ENCODE measurements at places on chromosomes 11 and 22.

GRCh38 chr11:78277314-78277994 is 88.7 kb downstream of the USP35 start:
- peak; percentile 72 for DNase-seq

GRCh38 chr22:40415531-40416266 is 45.3 kb downstream of the SGSM3 start:
- no peak for DNase-seq

- DNase-seq, result no peak
Observed at GRCh38 chr11:59898650-59899049, 20.1 kb downstream of the OOSP3 start.

DNA sequence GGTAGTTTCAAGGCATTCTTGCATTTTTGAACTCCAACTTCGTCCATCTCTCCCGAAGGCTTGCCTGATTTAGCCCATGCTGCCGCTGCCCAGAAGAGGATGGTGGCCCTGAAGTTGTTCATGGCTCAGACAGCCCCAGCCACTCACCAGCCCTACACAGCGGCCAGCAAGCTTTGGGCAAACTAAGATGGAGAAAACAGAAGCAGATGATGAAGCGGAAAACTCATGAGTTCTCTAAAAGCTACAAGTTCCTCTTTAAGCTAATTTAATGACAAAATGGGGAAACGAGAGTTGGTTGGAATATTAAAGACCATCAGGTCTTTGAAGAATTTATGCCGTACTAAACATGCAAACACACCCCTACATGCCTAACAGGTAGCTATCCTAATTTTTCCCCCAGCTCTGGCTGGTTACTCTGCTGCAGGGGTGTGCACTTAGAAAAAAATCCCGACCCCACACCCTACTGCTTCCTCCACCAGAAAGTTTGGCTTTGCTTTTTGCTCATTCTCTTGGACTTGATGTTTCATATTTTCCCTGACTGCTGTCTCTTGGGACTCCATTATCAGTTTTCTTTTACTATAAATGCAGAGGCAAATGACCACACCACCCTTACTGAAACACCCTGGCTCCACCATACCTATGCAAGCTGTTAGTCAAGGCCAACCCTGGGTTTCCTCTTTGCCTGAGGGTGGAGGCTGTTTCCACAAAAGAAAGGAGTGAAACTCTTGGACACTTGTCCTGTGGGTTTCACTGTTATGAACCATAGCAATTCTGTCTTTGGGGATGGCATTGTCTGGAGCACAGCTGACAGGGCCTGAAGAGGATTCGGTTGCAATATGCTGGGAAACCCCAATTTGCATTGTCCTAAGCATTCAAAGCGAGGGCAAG is at the start of gene MPEG1:
MPEG1 (minus strand) TSS at position 184 of the 888 bp plus-strand sequence; CDS start at position 122, 62 bp downstream.
- DNase-seq, result no peak

GRCh38 chr22:24805790-24806662 is at the start of gene SGSM1:
Gene SGSM1, plus strand, starts transcription at chr22:24806211. Its CDS starts 115 bp downstream, at chr22:24806326.
- peak; percentile 83 for DNase-seq

GRCh38 chr11:87063982-87064381 is 26.2 kb downstream of the TMEM135 start:
- no peak for DNase-seq

GRCh38 chr11:91921974-91922373 is 302.6 kb upstream of the FAT3 start:
- DNase-seq, result no peak

DNA sequence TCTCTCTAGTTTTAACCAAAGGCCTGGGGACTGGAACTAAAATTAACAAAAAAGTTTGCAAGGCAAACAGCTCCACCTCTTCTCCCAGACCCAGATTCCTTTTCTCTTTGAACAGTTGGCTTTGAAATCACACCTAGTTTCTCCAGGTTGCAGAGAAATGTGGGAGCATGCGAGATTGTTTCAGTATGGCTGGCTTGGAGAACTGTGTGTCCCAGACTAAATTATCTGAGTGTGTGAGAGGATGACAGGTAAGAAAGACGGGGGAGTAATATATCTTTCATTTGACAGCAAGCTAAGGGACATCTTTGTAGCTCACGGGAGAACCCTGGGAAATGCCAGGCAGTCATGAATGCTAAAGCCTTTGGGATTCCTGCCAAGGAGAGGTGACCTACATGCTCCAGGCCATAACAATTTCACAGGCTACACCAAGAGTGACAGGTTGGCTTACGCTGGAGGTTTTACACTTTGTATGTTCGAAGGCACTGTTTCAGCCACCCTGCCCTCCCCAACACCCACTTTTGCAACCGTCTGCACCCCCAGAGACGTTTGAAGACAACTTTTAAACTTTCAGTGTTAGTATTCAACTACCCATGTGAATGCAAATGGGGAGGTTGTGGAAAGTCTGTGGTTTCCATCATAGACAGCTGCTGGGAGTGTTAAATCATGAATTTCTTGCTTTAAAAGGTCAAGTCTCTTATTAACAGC is 109.3 kb upstream of the SNX19 start:
- no peak for DNase-seq

- DNase-seq, result no peak
Observed at GRCh38 chr11:102110761-102111010, 439 bp downstream of the YAP1 start.

DNA sequence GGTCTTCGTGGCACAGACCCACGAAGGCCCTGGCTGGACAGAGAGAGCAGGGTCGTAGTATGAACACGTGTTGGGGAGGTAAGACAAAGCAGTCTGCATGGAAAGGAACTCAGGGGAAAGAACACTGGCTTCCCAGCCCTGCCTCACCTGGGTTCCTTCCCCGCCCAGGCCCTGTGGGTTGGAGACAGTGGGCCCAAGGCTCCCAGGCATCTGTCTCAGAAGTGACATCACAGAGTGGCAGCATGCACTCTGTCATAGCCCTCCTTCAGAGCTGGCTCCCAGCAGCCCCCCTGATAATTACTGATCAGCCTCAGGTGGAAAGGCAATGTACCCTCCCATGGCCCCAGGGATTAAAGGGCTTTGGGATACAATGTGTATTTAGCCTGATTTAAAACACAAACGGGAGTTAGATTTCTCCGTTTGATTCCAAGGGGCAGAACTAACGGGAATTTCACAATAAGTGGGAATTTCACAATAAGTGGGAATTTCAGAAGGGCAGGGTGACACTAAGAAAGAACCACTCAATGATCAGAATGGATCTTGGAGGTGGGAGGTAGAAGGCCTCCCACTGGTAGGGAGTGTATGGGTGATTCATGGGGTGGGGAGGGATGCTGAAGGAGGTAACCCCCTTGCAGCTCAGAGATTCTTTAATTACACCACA is 65.1 kb downstream of the SLC22A12 start:
- DNase-seq, result no peak

- DNase-seq, result no peak
Observed at GRCh38 chr11:10979529-10979928, 121.7 kb upstream of the ZBED5 start.

GRCh38 chr22:28716686-28717085 is 24.9 kb downstream of the CHEK2 start:
- DNase-seq, result no peak

DNA sequence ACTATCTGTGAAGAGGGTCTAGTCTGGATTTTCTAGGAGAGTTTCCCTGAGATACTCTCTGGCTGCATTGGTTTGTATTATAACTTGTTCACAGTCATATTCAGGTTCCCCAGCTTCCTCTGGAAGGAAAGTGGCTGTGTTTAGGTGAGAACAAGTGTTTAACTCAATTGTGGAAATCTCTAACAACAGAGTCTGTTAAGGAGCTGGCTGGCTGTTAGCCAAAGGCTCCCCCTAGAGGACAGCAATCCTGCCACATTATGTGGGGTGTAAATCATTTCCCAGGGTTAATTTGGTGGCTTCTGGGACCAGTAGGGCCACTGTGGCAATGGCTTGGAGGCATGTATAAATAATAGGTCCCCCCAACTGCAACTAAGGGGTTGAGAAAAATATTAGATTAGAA is 18.4 kb downstream of the MS4A6E start:
- DNase-seq, result peak; percentile 7

GRCh38 chr11:115896084-115896483 is 391.9 kb upstream of the CADM1 start:
- no peak for DNase-seq

GRCh38 chr11:69501891-69502860 is 20.7 kb downstream of the LINC01488 start:
- no peak for DNase-seq

- DNase-seq, result peak; percentile 39
Observed at GRCh38 chr22:17121233-17122195, at the start of gene TMEM121B. Gene TMEM121B, minus strand, starts transcription at chr22:17121360. Its CDS starts 233 bp downstream, at chr22:17121127.

- DNase-seq, result no peak
Observed at GRCh38 chr11:123556633-123557032, 97.8 kb downstream of the SCN3B start.

DNA sequence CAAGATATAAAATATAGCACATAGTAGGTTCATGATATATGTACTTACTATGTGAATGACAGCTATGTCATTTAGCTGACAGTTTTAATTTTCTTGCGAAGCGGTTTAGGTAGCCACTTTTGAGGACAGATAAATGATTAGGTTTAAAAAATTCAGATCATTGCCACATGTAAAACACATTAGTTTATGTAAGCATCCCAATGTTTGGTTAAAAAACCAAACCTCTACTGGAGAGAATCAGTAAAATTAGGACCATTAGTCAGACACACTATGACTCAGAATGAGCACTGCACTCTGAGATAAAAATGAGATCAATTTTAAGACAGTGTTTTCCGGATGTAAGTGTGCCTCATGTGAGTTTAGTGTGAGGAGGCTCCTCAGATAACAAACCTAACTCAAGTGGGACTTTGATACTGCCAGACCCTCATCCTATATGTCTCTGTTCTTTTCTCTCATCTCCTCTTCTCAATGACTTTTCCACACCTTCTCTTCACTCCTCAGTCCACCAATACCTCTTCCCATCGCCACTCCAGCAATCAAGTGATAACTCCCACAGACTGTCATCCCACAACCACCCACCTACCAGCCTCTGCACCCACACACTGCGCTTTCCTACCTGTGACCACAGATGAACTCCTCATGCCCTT is 6.8 kb upstream of the OR2AT4 start:
- no peak for DNase-seq
